ENCODE measurements at places on chromosomes 3 and 15.

DNA sequence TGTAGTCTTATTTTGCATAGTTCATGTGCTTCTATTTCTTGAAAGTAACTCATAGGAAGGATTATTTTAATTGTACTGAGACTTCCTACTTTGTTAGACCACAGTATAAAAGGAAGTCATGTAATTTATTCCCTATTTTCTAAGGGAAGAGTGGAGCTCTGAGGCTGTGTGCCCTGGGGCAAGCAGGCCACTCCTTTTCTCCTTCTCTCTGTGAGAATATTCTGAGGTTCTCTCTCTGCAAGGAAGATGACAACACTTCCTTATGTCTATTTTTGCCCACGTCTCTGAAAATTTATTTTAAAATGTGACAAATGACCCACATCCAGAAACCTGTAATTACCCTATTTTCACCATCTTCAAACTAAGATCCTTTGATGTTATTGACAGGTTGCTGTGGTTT, 11.0 kb downstream of the KCTD6 start:
- DNase-seq: no peak

GRCh38 chr3:126311338-126311978, 45.8 kb downstream of the KLF15 start:
- DNase-seq: no peak

DNA sequence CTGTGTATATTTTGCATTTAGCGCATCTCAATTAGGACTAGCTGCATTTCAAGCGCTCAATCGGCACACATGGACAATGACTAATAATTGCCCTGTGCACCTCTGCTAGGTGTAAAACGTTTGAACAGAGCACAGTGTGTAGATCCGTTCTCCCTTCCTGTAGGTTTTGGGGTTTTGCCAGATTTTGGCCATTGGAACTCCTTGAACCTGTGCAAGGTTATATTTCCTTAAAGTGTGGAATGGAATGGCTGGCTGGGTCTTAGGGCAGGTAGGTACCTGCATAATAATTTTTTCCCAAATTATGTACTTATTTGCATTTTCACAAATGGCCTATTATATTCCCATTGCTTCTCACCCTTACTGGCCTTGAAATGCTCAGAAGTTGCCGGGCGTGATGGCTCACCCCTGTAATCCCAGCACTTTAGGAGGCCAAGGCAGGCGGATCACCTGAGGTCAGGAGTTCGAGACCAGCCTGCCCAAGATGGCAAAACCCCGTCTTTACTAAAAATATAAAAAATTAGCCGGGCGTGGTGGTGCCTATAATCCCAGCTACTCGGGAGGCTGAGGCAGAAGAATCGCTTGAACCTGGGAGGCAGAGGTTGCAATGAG, 777 bp downstream of the RNU5B-1 start:
- DNase-seq: no peak

- no peak for DNase-seq
These were observed 108.2 kb upstream of the UBE2E2 start for GRCh38 chr3:23094890-23095462.

- no peak for DNase-seq
These were observed 45.0 kb downstream of the EEFSEC start for GRCh38 chr3:128198313-128198712.

GRCh38 chr3:8145661-8146060, 356.0 kb upstream of the LMCD1 start:
- no peak for DNase-seq

DNA sequence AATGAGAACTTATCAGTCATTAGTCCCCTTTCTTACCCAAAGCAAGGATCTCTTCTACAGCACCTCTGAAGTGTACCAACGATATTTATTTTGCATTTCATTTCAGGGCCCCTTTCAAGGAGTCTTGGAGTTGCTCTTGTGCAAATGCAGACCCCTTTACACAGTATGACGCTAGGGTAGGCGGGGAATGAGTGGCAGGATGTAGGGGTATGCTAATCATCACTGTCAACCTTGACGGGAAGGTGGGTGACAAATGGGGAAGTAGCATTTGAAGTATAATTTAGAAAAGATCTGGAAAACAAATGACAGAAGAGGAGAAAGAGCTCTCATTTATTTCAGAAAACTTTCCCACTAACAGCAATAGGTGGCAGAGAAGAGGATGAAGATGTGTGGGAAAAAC, 94.4 kb downstream of the LRRN1 start:
- no peak for DNase-seq

GRCh38 chr3:47877719-47878118, 74.8 kb downstream of the DHX30 start:
- no peak for DNase-seq

DNA sequence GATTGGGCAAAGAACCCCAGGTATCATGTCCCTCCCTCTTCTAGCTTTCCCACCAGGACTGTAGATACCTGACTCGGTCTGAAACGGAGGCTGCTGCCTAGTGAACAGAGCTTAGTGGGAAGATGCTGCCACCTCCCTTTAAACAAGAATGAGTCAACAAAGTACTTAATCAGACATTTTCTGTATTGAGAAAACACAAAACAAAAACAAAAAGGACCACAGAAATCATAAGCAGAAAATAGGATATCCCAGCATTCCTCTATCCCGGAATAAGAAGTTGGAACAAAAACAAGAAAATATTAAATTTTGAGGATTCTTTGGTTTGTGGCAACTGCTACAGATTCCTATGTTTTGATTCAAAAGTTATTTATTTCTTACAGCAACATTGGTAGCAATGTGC, 51.7 kb upstream of the COL8A1 start:
- DNase-seq: no peak
